ENCODE measurements at places on chromosomes 1 and 21. TPM values are rescaled to one million over a fixed set of nuclear protein-coding genes. Genes with fewer than 3 reads are reported as not detected.

GRCh38 chr1:55898181-55898580, 681.2 kb downstream of the PLPP3 start:
- H3K4me3 ChIP-seq = no peak overlapping the region
- H3K4me1 ChIP-seq = no peaks in the 10 kb centered on the region
- DNase-seq = no peak
- no peaks in the 10 kb centered on the region for H3K36me3 ChIP-seq

DNA sequence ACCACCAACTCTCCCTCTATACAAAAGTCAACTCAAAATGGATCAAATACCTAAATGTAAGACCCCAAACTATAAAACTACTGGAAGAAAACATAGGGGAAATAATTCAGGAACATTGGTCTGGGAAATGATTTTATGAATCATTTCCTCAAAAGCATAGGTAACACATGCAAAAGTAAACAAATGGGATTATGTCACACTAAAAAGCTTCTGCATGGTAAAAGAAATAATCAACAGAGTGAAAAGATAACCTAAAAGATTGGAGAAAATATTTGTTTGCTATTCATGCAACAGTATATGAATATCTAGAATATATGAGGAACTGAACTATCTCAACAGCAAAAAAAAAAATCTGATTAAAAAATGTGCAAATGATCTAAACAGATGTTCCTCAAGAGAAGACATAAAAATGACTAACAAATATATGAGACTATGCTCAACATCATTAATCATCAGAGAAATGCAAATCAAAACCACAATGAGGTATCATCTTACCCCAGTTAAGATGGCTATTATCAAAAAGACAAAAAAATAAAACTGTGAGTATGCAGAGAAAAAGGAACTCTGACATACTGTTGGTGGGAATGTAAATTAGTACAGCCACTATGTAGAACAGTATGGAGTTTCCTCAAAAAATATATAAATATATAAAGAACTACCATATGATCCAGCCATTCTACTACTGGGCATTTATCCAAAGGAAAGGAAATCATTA, 47.8 kb downstream of the VCAM1 start:
- no peak overlapping the region for H3K4me3 ChIP-seq
- peaks cover 2% of the 10 kb centered on the region for H3K27me3 ChIP-seq
- DNase-seq = no peak

DNA sequence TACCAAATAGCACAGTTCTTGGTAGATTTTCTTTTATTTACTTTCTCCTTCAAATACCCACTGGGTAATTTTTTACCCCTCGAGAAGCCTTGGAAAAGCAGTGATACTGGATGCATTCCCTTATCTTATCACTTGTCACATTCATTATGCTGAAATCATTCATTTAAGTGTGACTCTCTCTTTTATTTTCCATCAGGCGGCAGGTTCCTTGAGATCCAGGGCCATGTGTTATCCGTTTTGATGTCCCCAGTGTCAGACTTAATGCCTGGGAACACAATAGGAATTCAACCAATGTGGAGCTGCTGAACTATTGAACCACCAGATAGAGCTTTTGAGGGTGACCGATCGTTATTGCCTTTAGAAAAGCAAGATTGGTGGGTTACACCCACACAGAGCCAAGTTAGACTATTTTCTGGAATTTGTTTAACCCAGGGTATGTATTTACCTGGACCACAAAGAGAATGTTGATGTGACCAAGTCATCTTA, 51.5 kb upstream of the ATP5PO start:
- no peak overlapping the region for H3K4me3 ChIP-seq
- no peak overlapping the region for H3K27ac ChIP-seq
- no peaks in the 10 kb centered on the region for H3K27me3 ChIP-seq
- no peaks in the 10 kb centered on the region for H3K36me3 ChIP-seq
- no peak for DNase-seq
- peaks cover 7% of the 10 kb centered on the region for H3K4me1 ChIP-seq

Gene OR6K3
- not detected for polyA plus RNA-seq

DNA sequence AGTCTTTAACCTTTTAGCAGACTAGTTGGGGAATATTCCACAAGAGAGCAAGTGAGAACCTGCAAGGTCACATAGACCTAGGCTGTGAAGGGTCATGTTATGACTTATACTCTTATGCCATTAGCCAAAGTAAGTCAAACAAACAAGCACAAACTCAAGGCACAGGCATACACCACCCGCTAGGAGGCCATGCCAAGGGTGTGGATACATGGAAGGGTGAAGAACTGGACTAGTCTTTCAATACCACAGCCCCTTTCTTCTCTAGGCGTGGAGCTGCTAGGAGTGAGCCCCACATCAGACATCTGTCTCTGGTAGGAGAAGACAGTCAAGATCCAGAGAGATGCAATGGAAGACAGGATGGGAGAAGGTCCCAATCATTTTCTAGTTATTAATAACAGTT, 68.6 kb downstream of the BACH1 start:
- no peak overlapping the region for H3K4me3 ChIP-seq
- H3K4me1 ChIP-seq = no peaks in the 10 kb centered on the region
- no peaks in the 10 kb centered on the region for H3K27me3 ChIP-seq
- DNase-seq = no peak
- H3K36me3 ChIP-seq = peaks cover 20% of the 10 kb centered on the region

GRCh38 chr1:109361069-109361468, 36.6 kb downstream of the SORT1 start:
- no peak for DNase-seq
- no peak overlapping the region for H3K4me3 ChIP-seq
- H3K4me1 ChIP-seq = no peaks in the 10 kb centered on the region
- H3K27ac ChIP-seq = no peak overlapping the region

Gene NME7
- 26.3 TPM for polyA plus RNA-seq

- no peaks in the 10 kb centered on the region for H3K36me3 ChIP-seq
- DNase-seq = no peak
- no peaks in the 10 kb centered on the region for H3K4me1 ChIP-seq
- H3K27me3 ChIP-seq = peaks cover 6% of the 10 kb centered on the region
- no peak overlapping the region for H3K4me3 ChIP-seq
- no peak overlapping the region for H3K27ac ChIP-seq
Observed at GRCh38 chr1:14494911-14495310, 103.6 kb upstream of the KAZN start.

Gene S100A2
- not detected for polyA plus RNA-seq

Gene C1orf141
- not detected for polyA plus RNA-seq

DNA sequence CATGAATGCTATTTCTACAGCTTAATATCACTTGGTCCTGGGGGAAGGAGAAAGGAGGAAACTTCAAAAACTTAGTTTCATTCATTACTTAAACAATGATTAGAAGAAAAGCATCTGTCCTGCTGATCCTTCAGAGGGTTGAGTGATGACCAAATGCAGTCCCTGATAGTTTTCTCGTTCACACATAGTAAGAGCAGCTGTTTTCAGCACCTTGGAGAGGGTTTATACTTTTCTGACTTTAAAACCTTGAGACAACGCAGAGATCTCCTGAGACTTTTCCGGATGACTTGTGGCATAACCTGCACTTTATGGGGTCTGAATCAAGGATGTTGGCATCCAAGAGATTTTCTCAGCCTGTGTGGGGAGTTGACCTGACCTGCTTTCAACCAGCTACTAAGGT, 94.0 kb upstream of the KCND3 start:
- no peak overlapping the region for H3K4me3 ChIP-seq
- no peak for DNase-seq
- no peaks in the 10 kb centered on the region for H3K27me3 ChIP-seq
- no peaks in the 10 kb centered on the region for H3K36me3 ChIP-seq

- H3K27me3 ChIP-seq = peaks cover 9% of the 10 kb centered on the region
- H3K4me3 ChIP-seq = no peak overlapping the region
- H3K36me3 ChIP-seq = no peaks in the 10 kb centered on the region
- H3K27ac ChIP-seq = no peak overlapping the region
- no peak for DNase-seq
Observed at GRCh38 chr21:35609263-35609662, 451.1 kb downstream of the SETD4 start.

Data from immature natural killer cell (primary cell).